ENCODE measurements at places on chromosomes 1 and 21.

GRCh38 chr1:223709598-223709997, 2.7 kb upstream of the CAPN2 start:
- H3K27ac ChIP-seq: no peak overlapping the region
- peaks cover 5% of the 10 kb centered on the region for H3K27me3 ChIP-seq
- no peak for DNase-seq
- H3K4me1 ChIP-seq: peaks cover 49% of the 10 kb centered on the region

- DNase-seq: no peak
- H3K4me1 ChIP-seq: peaks cover 6% of the 10 kb centered on the region
- H3K27me3 ChIP-seq: peaks cover 4% of the 10 kb centered on the region
- no peak overlapping the region for H3K4me3 ChIP-seq
- H3K36me3 ChIP-seq: no peaks in the 10 kb centered on the region
Measured at GRCh38 chr1:7727809-7728471, 43.2 kb upstream of the VAMP3 start.

DNA sequence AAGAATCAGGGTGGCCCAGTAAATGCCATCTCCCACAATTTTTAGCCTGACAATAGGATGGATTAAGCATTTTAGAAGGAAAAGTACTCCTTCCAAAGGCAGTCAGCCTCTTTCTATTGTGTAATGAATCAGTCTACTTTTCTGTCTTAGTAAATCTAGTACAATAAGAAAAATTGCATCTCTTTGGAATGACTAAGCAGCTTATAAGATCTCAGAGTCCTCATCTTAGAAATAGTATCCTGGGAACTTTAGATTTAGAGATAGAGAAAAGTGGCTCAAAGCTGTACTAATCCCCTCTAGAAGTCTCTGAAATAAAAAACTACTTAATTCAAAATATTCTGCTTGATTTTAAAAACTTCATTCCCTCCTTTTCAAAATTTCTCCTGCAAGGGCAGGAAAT, 81.4 kb downstream of the SLC44A5 start:
- no peaks in the 10 kb centered on the region for H3K4me1 ChIP-seq
- H3K27ac ChIP-seq: no peak overlapping the region
- H3K36me3 ChIP-seq: no peaks in the 10 kb centered on the region
- H3K4me3 ChIP-seq: no peak overlapping the region

DNA sequence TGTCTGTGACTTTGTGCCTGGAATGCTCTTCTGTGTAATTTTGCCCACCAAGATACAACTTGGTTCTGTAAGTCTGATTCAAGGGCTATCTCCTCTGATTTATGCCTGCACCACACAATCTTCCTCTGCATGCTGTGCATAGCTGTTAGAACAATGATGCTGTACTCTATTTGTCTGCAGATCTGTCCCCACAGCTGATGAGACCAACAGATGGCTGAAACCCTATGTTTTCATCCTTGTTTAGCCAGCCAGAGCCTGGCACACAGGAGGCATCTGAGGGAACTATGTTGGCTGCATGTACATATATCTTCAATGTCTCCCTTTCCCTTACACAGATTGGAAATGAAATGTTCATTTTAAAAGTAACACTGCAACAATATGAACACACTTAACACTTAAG, 58.0 kb upstream of the ABCA4 start:
- no peak overlapping the region for H3K27ac ChIP-seq
- H3K36me3 ChIP-seq: no peaks in the 10 kb centered on the region
- peaks cover 33% of the 10 kb centered on the region for H3K27me3 ChIP-seq
- no peak for DNase-seq

- H3K4me1 ChIP-seq: peaks cover 16% of the 10 kb centered on the region
- DNase-seq: no peak
- H3K36me3 ChIP-seq: peaks cover 43% of the 10 kb centered on the region
- no peak overlapping the region for H3K27ac ChIP-seq
Measured at GRCh38 chr1:174230399-174230798, 71.1 kb downstream of the RABGAP1L start.

DNA sequence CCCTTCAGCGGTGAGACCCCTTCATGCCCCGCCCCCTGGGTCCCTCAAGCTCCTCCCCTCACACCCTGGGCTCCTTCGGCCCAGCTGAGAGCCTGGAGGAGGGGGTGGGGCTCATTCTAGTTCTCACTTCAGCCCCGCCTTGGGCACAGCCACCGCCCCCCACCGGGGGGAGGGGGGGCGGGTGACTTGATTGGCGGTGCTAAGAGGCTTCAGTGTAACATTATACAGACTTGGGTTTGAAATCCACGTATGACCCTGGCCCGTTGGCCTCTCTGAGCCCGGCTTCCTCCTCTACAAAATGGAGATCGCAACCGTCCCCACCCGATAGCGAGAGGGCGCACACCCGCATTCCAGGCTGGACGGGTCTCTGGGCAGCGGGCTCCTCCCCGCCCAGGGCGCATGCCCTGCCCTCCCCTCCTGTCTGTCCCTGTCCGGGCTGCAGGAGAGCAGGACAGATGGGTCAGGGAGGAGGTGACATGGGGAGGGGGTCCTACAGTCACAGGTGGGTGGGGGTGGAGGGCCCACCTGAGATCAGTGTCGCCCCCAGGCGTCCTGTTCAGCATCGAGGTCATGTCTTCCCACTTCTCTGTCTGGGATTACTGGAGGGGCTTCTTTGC, 5.1 kb downstream of the CLCNKB start:
- no peak overlapping the region for H3K4me3 ChIP-seq
- peaks cover 2% of the 10 kb centered on the region for H3K4me1 ChIP-seq

DNA sequence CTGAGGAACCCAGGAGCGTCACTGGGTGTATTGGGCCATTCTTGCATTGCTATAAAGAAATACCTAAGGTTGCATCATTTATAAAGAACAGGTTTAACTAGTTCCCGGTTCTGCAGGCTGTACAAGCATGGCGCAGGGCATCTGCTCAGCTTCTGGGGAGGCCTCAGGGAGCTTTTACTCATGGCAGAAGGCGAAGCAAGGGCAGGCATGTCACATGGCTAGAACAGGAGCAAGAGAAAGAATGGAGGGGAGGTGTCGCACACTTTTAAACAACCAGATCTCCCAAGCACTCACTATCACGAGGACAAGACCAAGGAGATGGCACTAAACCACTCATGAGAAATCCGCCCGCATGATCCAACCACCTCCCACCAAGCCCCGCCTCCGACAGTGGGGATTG, 65.2 kb downstream of the PSMG1 start:
- H3K27me3 ChIP-seq: no peaks in the 10 kb centered on the region
- H3K4me3 ChIP-seq: no peak overlapping the region
- H3K36me3 ChIP-seq: no peaks in the 10 kb centered on the region
- peaks cover 8% of the 10 kb centered on the region for H3K4me1 ChIP-seq
- DNase-seq: no peak

DNA sequence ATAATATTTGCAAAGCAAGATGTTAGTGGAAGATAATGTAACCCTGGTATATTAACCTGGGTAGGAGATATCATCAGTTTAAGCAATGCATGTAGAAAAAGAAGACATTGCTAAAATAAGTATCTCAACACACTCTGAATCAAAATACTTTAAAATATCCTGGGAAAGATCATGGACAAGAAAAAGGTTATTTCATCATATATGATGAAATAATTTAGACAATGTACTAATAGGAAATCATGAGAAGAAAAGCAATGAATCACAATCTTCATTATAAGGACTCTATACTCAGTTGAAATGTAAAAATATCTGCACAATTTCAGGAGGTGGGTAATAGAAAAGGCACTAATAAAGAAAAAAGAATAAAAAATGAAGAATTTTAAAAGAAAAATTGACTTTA, 158.8 kb downstream of the KCNT2 start:
- H3K4me1 ChIP-seq: no peaks in the 10 kb centered on the region
- no peak overlapping the region for H3K4me3 ChIP-seq
- H3K36me3 ChIP-seq: no peaks in the 10 kb centered on the region
- H3K27ac ChIP-seq: no peak overlapping the region

DNA sequence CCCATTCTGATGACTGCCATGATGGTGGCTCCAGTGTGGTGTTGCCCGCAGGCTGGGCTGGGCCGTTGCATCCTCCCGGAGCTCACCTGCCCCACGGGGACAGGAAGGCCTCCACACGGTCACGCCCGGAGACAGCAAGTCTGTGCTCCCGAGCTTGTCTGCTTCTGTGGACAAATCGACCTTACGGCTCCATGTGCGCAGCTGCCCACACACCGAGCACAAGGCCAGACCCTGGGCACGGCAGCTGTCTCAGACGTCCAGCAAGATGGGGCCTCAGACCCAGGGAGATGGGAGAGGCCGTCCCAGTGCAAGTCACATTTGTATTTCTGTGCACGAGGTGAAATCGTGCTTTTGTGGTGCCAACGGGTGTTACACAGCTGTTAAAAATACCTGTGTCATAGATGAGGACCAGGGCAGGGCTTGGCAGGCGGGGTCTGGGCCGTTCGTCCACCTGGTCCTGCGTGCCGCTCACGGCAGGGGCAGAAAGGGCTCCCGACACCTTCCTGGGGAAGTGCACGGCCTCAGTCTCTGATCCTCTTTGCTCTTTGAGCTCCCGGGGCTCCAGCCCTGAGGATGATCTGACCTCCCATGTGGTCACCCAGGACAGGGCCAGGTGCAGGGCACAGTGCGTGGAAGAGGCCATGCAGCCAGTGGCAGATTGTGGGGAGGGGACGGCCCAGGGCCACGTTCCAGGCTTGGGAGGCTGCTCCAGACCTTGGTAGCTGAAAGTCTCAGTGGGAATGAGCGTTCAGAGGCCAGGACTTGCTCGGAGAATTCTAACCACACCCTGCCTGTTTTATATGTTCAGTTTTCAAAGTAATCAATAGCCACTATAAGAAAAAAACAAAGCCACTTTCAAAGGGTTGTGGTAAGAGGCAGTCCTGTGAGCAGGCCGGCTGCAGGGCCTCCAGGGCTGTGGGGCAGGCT, 13.5 kb downstream of the COL6A1 start:
- no peaks in the 10 kb centered on the region for H3K36me3 ChIP-seq
- no peak overlapping the region for H3K27ac ChIP-seq
- DNase-seq: no peak
- no peaks in the 10 kb centered on the region for H3K4me1 ChIP-seq

DNA sequence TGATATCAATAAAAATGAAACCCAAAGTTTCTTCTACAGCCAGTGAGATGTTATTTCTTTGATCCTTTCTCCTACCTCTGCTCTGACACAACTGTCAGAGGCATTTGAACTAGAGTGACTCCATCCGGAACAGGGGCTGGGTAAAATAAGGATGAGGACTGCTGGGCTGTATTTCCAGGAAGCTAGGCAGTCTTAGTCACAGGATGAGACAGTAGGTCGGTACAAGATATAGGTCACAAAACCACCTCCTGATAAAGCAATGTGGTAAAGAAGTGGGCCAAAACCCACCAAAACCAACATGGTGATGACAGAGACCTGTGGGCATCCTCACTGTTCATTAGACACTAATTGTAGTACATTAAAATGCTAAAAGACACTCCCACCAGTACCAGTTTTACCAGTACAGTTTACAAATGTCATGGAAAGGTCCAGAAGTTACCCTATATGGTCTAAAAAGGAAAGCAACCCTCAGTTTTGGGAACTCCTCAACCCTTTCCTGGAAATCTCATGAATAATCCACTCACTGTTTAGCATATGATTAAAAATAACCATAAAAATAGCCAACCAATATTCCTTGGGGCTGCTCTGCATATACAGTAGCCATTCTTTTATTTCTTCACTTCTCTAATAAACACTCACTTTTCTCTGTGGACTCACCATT, 96.7 kb downstream of the GABPA start:
- H3K27me3 ChIP-seq: no peaks in the 10 kb centered on the region
- no peak overlapping the region for H3K27ac ChIP-seq

DNA sequence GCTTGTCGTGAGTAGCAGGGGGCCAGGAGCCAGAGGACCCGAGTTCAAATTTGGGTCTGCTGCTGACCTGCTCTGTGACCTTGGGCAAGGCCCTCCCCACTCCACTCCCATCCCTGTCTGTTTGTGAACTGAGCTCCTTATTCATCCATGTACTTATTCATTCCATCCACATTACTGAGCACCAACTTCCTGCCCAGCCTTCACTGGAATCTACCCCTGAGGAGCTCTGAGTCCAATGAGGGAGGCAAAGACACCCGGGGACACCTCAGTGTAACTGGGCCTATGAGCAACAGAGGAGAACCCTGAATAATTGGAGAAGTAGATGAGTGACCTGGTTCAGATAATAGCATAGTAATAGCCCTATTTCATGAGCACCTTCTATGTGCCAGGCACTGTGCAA, 8.9 kb downstream of the BSND start:
- H3K36me3 ChIP-seq: no peaks in the 10 kb centered on the region
- no peak for DNase-seq
- no peak overlapping the region for H3K27ac ChIP-seq
- H3K27me3 ChIP-seq: no peaks in the 10 kb centered on the region
- no peak overlapping the region for H3K4me3 ChIP-seq
- H3K4me1 ChIP-seq: peaks cover 4% of the 10 kb centered on the region

- DNase-seq: no peak
- H3K27me3 ChIP-seq: no peaks in the 10 kb centered on the region
- no peak overlapping the region for H3K27ac ChIP-seq
- H3K4me3 ChIP-seq: no peak overlapping the region
Measured at GRCh38 chr1:55192093-55192492, 23.1 kb downstream of the USP24 start.

- no peaks in the 10 kb centered on the region for H3K27me3 ChIP-seq
- H3K27ac ChIP-seq: no peak overlapping the region
- H3K4me3 ChIP-seq: no peak overlapping the region
- peaks cover 12% of the 10 kb centered on the region for H3K4me1 ChIP-seq
Measured at GRCh38 chr1:201560328-201561194, 21.6 kb downstream of the NAV1 start.

DNA sequence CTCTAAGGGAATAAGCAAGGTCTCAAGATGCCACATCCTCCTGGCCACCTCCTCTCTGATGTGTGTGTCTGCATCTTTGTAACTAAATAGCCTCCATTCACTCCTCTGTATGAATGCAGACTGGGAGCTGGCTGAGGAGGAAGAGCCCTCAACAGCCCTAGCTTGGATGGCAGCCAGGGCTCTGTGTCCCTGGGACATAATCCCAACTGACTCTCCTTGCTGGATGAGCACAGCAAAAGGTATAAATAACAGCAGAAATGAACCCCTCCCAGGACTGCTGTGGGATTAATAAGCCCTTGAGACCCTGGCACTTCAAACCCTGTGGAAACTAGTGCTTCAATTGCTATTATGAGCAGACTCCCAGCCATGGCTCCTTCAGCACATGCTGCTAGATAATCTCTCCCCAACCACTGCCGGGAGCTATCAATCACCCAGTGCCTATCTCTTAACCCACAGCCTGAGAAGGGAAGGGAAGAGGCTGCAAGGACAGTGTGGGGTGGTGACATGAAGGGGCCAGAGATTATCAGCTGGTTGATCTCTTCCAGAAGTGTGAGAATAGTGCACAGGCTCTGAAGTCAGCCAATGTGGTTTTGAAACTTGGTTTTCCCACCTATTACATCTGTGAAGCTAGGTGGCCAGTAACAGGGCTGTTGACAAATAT, 152.2 kb downstream of the TNR start:
- H3K4me3 ChIP-seq: no peak overlapping the region
- peaks cover 5% of the 10 kb centered on the region for H3K27me3 ChIP-seq
- H3K36me3 ChIP-seq: no peaks in the 10 kb centered on the region
- H3K27ac ChIP-seq: no peak overlapping the region
- DNase-seq: no peak
